Pulmonary artery endothelial cell (primary cell): ENCODE measurements at places on chromosomes 5 and 9.

DNA sequence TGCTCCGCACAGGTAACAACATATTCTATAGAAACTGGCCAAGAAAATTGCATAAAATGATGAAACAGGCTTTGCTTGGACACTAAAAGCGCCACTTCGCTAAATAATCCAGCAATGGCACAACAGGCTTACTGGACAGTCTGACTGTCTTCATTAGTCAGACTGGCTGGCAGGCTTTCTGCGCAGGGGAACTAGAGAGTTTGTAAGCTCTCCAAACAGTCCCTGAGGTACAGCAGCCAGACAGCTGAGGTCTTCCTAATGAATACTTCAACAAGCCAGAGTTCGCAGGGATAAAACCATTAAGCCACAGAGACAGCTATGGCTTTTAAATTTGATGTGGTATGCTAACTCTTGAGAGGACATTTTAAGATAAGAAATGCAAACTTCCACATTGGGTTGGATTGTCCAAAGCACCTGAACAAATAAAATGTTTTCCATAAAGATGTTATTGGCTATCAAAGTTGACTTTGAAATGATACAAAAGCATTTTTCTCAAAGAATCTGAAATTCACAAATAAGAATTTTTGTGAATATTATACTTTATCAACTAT, 20.7 kb downstream of the PLK2 start:
- no peak for DNase-seq

GRCh38 chr5:76069061-76069735, 14.0 kb upstream of the SV2C start:
- no peak for DNase-seq

DNA sequence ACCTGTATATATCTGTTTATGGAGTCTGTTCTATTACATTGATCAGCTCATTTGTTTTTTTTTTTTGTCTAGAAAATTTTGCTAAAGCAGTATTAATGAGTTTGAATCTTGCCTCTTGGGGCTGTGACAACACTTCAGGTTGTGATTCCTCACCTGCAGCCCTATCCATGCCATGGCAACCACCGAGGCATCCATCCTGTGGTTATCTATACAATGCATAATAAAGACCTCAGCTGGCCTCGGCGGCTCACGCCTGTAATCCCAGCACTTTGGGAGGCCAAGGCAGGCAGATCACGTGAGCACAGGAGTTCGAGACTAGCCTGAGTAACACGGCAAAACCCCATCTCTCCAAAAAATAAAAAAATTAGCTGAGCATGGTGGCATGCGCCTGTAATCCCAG, 28.1 kb upstream of the PDCD1LG2 start:
- no peak for DNase-seq

GRCh38 chr5:51902512-51902911, 519.3 kb downstream of the ISL1 start:
- DNase-seq, result no peak

DNA sequence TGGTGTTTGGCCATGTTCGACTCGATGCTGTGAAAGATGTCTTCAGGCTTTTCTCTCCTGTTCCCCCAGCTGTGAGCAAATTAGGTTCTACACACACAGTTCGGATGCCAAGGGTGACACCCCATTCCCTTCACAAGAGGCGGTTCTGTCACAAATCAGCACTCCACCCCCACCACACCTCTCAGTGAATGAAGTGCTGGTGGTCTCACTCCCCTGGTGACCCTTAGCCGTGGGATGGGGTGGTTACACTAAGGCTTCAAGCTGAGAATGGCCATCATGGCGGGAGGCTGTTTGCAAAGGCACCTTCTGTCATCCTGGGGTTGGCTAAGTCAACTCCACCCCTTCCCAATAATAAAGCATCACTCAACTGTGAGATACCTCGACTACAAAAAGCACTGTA, 26.4 kb downstream of the AMBP start:
- no peak for DNase-seq

GRCh38 chr5:25345240-25345771, 700.5 kb upstream of the CDH10 start:
- no peak for DNase-seq

GRCh38 chr9:6356441-6356840, 28.3 kb downstream of the TPD52L3 start:
- no peak for DNase-seq

- DNase-seq, result no peak
These were observed 161.5 kb downstream of the CEP120 start for GRCh38 chr5:123261752-123262151.

- DNase-seq, result no peak
These were observed 16.7 kb downstream of the CEP78 start for GRCh38 chr9:78252616-78253015.

GRCh38 chr5:56717253-56717987, 97.9 kb upstream of the MAP3K1 start:
- no peak for DNase-seq

DNA sequence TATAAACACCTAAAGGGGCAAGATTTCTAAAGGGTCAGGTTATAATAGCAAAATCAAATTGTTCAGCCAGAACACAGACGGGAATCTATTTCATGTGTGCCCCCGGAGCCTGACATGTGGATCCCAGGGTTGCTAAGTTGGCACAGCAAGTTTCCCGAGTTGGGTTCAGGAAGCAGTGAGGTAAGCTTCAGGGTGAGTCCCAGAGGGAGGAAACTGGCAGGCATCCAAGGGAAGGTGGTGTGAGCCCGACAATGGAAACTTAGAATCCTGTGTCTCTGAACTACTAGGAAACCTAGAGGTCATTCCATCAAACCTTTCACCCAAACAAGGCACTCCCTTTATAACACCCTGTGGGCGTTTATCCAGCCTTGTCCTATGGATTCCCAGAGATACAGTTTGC, 98.4 kb downstream of the ADRB2 start:
- peak; percentile 56 for DNase-seq

DNA sequence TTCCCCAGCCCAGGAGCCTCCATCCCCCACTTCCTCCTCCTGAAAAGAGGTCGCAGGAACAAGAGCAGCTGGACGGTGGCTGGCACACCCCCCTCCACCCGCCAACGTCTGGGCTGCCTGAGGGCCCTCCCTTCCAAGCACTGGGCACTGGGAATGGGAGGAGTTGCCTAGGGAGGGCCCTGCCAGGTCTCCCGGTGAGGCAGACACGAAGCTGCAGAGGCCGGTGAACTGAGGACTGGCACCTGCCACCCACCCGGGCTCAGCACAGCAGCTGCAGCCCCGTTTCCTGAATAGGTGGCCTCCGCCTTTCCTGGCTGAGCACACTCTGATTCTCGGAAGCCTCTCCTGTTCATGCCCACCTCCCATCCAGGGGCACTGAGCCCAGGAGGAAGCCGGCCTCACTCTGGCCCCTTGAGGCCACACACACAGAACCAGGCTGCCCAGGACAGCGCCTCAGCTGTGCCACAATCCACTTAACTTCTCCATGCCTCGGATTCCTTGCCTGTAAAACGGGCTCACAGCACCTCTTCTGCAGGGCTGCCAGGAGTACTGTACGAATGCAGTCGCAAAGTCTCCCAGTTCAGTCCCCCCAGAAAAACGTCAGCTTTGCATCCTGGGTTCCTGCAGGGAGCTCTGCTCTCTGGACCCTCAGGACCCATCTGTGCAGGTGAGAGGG, 1.3 kb downstream of the NPDC1 start:
- DNase-seq, result no peak

DNA sequence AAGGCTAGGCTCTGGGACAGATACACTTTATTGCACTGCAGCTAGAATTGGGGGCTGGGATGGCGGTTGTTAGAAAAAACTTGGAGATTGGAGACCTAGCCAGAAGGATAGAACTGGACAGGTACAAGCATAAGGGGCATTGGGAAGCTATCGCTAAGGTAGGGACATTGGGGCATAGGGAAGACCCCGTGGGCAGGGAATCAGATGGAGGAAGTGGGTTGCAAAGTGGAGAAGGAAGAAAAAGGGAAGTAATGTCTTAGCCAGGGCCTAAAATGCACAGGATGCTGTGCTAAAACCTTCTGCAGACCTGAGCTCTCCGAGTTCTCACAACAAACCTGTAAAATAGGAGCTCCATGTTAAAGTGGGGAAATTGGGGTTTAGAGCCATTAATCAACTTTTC, 178.2 kb downstream of the ZDHHC21 start:
- DNase-seq, result no peak

DNA sequence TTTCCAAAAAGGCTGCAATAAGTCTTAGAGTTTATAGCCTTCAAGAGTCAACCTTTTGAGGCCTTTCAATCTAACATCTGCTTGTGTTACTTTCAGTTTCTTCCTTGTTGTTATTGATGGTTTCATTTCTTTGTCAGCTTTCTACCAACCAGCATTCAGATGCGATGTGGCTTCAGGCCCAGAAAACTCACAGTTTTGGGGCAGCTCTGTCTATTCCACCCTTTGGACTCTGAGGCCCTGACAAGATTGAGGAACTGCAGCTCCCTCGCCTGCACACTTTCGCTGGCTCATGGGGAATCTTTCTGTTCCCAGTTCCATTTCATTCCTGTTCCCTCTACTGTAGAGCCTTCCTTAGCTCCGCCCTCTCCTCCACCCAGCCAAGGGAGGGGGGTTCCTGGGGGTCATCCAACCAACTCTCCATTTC, 13.3 kb upstream of the WHRN start:
- no peak for DNase-seq

DNA sequence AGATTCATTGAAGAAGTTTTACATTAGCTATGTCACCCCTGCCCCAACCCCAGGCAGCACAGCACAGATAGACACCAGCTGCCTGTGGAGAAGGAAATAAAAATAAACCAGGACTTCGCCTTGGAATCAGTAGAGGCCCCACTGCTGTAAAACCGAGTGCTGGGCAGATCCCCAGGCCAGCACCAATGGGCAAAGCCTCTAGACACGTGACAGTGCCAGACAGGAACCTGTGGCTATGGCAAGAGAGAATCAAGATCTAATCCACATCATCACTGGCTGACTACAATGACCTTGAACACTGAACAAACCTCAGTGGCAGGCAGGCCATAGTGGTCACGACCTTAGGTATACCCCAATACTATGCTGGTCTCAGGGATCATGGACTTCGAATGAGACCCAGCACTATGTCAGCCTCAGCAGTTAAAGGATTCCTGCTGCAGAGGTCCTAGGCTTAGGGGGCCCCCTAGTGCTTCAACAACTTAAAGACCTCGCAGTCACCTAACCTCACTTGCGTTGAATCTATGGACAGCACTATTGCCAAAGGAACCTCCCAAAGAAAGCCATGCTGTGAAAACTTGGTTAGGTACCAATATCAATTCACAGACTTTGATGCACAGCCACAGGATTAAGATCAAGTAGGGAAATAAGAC, 2118.6 kb upstream of the C9orf72 start:
- DNase-seq, result no peak

GRCh38 chr5:146646441-146646840, 130.5 kb upstream of the GPR151 start:
- no peak for DNase-seq

DNA sequence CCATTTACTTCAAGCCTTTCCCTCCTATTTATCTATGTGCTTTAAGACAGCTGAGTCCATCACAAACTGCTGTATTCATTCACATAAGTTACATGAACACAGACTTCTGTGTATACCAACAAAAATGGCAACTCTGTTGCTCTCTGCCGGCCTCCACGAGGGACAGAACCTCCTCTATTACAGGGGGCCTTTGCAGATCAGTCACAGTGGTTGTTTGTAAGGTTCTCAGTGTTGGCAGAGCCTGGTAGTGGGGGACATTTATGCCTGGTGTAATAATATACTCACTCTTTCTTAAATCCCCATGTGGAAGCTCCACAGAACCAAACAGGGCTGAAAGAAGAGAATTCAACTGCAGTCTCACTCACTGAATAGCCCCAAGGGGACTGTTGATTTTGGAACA, 76.5 kb downstream of the SLC1A1 start:
- DNase-seq, result no peak

DNA sequence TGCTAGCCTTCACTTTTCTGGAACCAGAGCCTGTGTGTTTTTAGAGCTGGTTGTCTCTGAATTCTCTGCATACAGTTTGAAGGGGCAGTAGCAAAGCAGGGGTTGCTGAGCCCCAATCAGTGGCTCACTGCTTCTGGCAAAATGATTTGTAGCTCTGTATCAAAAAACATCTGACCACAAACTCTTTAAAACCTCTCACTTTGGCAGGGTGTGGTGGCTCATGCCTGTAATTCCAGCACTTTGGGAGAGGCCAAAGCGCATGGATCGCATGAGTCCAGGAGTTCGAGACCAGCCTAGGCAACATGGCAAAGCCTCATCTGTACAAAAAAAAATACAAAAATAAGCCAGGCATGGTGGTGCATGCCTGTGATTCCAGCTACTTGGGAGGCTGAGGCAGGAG, 28.3 kb upstream of the APC start:
- DNase-seq, result no peak
